Left colon (tissue), 2 donors: ENCODE measurements at places on chromosomes 2 and 18. TPM values are rescaled to one million over a fixed set of nuclear protein-coding genes. Genes with fewer than 3 reads are reported as not detected.

GRCh38 chr2:176099159-176099727 lies 352 bp upstream of the HOXD12 start:
- DNase-seq, result no peak

ABCB11 gene
- total RNA-seq, result 4.1 TPM

GRCh38 chr2:38228753-38229152 lies 148.3 kb downstream of the ATL2 start:
- DNase-seq, result no peak

- no peak for DNase-seq
Measured at GRCh38 chr18:55300936-55301531, 287.0 kb downstream of the TCF4 start.

DNA sequence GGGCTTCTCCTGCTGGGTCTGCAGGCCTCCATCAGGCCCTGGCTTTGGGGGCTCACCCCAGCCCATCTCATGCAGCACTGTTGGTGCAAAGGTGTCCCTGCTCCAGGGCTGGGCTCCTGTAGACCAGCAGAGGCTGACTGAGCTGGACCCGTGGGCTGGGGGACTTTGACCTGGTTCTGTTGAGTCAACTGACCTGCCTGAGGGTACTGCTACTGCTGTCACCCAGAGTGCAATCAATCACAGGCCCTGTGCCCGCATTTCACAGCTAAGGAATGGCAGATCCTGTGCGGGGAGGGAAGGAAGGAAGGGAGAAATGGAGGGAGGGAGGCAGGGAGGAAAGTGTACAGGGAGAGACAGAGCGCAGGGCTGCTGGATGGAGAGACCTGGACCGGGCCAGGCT lies 136.8 kb downstream of the TPO start:
- no peak for DNase-seq

SEMA4C gene
- 13.2 TPM for total RNA-seq

GRCh38 chr2:47029737-47030524 lies 114.3 kb upstream of the MCFD2 start:
- DNase-seq, result no peak

GRCh38 chr2:199458806-199459285 lies 1.1 kb upstream of the SATB2 start:
- no peak for DNase-seq

- DNase-seq, result peak; percentile 76
Measured at GRCh38 chr2:27356056-27356381, 545 bp downstream of the GTF3C2 start.

GRCh38 chr2:236052926-236053821 lies 115.0 kb downstream of the GBX2 start:
- no peak for DNase-seq

DNA sequence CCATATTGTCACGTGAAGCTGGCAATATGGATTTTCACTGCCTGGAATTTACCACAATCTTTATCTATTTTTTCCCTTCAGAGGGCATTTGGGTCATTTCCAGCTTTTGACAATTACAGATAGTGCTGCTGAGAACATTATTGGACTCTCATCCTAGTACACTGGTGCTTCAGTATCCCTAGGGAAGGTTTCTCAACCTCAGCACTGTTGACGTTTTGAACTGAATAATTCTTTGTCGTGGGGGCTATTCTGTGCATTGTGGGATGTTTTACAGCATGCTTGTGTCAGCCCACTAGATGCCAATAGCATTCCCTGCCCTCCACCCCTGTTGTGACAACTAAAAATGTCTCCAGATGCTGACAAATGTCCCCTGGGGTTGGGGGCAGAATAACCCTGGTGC lies 185.7 kb downstream of the TPGS2 start:
- DNase-seq, result no peak

CNNM4 gene
- 142 TPM for total RNA-seq

GRCh38 chr2:68367953-68368653 lies 3.0 kb downstream of the PLEK start:
- no peak for DNase-seq

DNA sequence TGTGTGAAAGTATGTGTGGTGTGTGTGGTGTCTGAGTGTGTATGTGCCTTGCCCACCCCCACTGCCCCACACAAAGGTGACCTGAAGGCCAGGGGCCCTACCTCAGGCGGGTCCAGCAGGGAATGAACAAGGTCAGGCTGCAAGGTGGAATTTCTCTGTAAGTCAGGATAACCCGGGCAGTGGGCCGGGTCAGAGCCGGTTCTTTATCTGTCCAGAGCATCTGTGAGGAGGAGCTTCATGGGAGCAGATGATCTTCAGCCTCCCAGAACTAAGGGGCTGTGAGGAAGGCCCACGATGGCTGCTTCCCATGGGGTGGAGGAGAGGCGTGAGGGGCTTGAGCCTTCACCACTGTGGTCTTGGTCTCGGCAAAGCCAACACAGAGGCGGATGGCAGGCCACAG lies 150.3 kb downstream of the TFCP2L1 start:
- no peak for DNase-seq

DNA sequence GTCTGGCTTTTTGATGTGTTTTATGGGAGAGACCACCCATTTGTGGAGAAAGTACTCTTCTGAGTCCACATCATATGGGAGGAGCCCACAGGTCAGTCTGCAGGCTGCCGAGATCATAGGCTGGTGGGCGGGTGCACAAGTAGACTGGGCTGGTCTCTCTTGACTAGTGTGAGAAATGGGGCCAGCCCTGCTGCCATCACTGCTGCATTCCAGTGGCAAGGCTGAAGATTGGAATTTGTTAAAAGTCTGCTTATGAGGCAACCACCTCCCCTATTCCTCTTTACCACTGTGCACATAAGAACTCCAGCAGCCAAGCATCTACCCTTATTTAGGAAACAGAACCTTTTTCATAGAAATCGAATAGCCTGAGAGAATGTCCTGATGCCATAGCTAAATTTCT lies 200.7 kb downstream of the DIS3L2 start:
- DNase-seq, result no peak

GRCh38 chr2:233463586-233463985 lies 103.0 kb downstream of the USP40 start:
- peak; percentile 17 for DNase-seq

C2orf66 gene
- not detected for total RNA-seq

CYP27A1 gene
- total RNA-seq, result 28.1 TPM

DNA sequence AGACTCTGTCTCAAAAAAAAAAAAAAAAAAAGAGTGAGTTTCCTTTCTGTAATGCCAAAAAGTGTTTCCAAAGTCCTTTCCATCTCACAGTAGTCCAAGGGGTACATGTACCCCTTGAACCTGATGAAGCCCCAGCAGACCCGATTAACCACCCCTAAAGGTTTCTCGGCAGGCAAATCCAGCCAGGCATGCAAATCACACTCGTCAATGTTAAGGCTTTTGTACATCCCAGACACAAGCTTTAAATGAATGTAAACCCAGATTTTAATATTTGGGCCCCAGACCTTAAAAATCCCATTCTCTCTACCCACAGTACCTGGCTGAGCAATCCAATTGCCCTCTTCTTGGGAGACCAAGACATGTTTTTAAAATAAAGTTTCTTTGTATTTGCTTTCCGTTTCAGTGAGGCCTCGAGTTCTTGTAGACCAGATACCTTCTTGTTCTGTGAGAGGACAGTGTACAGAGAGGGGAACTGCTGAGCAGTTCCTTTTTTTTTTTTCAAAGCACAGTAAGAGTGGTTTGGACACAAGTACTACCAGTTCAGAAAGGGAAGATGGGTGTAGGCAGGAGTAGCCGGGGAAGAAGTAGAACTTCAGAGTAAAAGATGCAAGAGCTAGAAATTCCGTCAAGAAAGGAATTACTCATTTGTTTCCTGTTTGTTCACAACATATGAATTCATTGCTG lies at the start of gene NLRC4:
TSS of gene NLRC4 (minus strand) at position 465 of the 684 bp plus-strand sequence. CDS start 8,111 bp downstream, outside the sequence.
- DNase-seq, result no peak

DNA sequence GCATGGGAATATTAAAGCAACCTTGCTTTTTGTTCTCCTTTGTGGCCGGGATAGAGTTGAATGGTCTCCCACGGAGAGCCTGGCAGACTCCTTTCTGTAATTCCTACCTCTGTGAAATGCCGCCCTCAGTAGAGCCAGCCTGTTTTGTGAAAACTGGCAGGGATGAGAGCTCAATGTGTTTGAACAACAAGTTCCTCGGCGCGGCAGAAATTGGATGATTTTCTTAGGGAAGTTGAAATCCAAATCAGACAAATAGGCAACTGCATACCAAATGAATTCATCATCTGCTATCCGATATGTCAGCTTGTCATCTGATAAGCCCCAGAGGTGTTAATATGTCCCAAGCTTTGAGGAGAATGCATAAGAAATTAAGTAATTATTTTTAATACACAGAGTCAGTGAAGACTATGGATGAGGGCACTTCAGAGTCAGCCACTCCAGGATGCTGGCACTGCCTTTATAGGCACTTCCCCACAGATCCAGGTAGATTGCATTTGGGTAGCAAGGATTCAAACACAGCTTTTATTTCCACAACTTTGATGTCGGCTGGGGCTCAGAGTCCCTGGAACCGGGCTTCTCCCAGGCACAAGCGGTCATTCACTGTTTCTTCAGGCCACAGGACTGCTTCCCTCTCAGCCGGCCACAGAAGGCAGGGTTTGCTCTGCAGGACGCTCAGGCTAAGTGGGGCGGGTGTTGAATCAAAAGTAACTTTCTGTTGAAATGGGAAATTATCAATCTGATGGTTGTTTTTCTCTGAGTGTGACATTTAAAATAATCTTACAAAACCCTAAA lies 82.8 kb upstream of the REV1 start:
- DNase-seq, result no peak

DNA sequence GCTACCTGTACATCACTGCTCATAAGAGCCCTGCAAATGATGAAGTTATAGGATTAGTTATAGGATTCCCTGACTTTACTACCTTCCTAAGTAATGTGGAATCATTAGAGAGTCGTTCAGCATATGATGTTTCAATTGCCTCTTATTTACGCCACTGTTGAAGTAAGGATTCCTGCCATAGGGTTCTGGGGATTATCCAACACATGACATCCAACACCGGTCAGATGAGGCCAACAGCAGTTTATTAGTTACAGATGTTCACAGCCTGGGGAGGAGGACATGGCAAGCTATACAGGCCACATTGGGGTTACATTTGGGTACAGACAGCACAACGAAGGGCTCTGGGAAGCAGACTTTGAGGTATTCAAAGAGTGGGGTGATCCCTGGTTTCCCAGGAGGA lies 134.1 kb upstream of the MC4R start:
- no peak for DNase-seq

DNA sequence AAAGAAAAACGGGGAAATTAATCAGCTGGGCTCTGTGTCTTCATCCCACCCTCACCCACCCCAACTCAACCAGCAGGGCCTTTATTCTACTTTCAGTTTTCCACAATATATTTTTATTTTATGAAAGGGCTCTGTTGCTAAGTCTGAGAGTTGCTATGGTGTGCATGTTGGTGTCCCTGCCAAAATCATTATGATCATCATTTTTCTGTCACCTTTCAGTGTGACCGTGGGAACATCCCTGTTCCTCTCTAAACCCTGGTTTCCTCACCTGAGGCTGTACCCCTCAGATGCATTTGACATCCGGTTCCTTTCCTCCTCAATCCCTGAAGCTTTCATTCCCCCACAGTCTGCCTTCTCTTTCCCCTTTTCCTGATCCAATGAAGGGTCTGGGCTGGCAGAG lies 180.5 kb downstream of the ZFP36L2 start:
- no peak for DNase-seq

GRCh38 chr2:62424899-62425298 lies 81.1 kb downstream of the TMEM17 start:
- DNase-seq, result no peak

TTC32 gene
- 10.4 TPM for total RNA-seq

HTRA2 gene
- total RNA-seq, result 22.3 TPM

DNA sequence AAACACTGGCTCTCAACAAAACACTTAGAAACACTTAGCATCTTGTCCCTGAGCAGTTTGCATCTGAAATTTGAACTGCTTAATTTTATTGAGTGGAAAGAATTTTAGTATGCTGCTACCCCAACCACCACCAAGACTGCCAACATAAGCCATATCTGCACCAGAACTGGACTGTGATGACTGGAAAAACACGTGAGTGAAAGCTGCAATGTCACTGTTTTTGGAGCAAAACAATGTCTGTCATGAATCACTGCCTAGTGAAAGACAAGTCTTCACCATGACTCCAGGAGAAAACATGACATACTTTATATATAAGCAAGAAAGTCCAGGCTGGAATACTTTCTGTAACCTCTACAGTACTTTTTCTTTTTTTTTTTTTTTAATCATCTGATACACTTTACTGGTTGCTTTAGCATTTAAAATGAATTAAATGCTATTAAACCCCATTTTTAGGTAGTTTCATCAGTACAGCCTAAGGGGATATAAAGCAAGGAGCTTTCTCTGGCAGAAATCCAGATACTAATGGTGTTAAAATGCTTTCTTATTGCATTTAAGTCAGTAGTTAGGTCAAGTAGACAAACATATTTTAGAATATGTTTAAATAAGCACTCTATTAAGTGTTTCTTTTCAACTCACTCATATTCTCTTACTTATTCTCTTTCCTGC lies 2129.4 kb upstream of the PIK3C3 start:
- no peak for DNase-seq
